SIG-M5 (cell line): ENCODE measurements at places on chromosomes 2 and 18.

DNA sequence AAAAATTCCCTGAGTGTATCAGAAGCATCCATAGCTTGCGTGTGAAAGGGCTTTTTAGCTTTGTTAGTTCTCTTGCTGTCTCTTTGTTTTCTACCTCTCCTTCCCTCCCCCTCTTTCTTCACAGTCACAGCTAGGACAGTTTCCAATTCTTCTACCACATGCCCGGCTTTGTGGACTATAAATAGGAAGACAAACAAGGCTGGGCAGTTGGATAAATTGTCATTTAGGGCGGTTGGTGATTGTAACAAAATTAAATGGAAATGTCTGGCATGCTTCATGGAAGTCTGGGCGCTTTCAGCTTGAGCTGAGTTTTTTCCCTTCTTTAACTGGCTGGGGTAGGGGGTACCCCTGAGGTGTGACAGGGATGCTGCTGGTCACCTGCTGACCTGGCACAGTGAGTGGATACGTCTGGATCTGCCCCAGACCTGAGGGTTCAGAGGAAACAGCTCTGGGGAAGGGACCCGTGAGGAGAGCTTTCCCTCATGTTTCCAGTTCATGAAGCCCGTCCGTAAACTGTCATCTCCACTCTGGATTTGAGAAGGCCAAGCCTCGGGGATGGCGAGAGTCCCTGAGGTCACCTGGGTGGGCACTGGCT, 29.0 kb upstream of the GIGYF2 start:
- DNase-seq, result no peak

GRCh38 chr18:75208836-75209128, 157 bp downstream of the PTGR3 start:
- no peak for DNase-seq

GRCh38 chr2:26970928-26971627, 641 bp downstream of the MAPRE3 start:
- no peak for DNase-seq

DNA sequence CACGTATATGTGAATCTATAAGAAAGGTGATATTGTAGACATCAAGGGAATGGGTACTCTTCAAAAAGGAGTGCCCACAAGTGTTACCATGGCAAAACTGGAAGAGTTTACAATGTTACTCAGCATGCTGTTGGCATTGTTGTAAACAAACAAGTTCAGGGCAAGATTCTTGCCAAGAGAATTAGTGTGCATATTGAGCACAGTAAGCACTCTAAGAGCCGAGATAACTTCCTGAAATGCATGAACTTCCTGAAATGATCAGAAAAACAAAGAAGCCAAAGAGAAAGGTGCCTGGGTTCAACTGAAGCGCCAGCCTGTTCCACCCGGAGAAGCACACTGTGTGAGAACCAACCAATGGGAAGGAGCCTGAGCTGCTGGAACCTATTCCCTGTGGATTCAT, 101.0 kb downstream of the HS6ST1 start:
- no peak for DNase-seq

- no peak for DNase-seq
Measured at GRCh38 chr18:79542213-79542612, 137.4 kb upstream of the CTDP1 start.
